ENCODE measurements at places on chromosomes 12 and 14. TPM values are rescaled to one million over a fixed set of nuclear protein-coding genes. Genes with fewer than 3 reads are reported as not detected.

Gene NR2C1
- 57.4 TPM for total RNA-seq

DNA sequence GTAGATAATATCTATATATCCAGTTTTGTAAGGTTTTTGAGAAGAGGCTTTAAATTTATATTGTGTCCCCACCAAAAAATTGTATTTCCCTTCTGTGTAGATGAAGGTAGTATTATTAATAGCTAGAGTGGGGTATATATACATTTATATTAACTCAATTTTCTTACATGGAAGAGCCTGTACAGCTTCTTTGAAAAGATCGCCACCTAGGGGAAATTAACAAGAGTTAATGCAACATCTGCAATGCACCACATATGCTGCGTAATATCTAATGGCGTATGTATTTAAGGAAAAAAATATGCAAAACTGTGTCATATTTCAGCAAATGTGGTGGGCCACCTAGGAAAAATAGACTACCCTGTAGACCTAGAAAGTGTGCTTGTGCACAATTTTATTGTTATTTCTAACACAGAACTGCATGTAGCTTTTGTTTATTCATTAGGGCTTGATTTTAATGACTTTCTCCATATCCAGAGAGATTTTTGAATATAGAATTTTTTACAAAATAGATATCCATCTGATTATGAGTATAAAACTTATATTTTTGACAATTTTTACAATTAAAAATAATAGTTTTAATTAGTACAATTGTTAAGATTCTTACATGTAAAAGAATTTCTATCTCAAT is 14.0 kb downstream of the CCER1 start:
- H3K27ac ChIP-seq = no peak overlapping the region
- no peak for DNase-seq
- no peaks in the 10 kb centered on the region for H3K27me3 ChIP-seq

GRCh38 chr12:132761032-132761920 is at the start of gene ANKLE2:
Gene ANKLE2 (minus strand): TSS chr12:132761832. CDS start chr12:132761798, 34 bp downstream.
- peaks cover 4% of the 10 kb centered on the region for H3K4me1 ChIP-seq
- H3K27ac ChIP-seq = peak within 1 kb of the TSS; percentile 96
- H3K36me3 ChIP-seq = peaks cover 21% of the 10 kb centered on the region
- peak; percentile 77 for DNase-seq
- no peaks in the 10 kb centered on the region for H3K27me3 ChIP-seq

DNA sequence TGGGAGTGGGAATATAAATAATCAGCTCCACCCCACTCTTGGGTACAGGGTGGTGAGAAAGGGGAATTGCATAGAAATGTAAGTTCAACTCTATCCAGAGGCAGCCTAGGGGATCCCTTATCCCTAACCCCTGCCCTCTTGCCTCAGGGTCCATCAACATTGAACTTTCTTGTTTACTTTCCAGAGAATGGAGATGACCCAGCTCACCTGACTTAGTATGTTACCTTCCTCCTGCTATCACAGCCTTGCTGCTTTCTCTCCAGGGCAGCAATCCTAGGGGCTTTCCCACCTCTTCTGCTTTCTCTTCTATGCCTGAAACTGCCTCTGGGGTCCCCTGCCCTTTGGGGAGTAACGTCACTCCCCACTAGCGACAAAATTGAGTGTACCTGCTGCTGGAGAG is 2.7 kb downstream of the LRP1 start:
- no peak overlapping the region for H3K27ac ChIP-seq
- peak overlapping the region; percentile 93 for H3K4me3 ChIP-seq
- peak; percentile 46 for DNase-seq
- H3K27me3 ChIP-seq = no peaks in the 10 kb centered on the region
- no peaks in the 10 kb centered on the region for H3K36me3 ChIP-seq
- H3K4me1 ChIP-seq = peaks cover 12% of the 10 kb centered on the region

Gene DMAC2L
- total RNA-seq = 16.6 TPM

DNA sequence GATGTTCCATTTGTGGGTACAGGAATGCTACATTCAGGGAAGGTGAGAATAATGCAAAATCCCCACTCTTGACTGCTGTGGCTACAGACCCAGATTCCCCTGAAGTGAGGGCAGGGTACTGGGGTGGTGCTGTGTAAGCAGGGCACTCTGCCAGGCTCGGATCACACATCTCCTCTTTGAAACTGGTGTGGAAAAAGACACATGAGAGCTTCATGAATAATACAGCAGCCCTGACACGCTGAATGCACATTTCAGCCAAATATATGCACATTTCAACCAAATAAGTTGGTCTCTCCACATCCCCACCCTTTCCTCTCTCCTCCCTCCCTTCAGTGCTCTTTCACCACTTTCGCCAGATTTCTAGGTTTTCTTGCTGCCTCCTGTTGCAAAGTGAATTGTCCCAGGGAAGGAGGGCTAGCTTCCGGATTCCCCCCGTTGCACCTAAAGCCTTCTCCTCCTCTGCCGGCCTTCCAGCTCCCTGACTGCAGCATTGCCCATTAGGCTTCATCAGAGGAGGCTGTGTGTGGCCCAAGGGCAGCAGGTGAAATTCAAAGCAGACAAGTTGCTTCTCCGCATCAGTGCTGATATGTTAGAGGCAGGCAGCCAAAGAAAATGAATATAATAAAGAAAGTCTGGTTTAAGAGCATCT is 118.2 kb upstream of the TMCC3 start:
- no peaks in the 10 kb centered on the region for H3K4me1 ChIP-seq
- DNase-seq = no peak
- H3K4me3 ChIP-seq = no peak overlapping the region
- H3K36me3 ChIP-seq = no peaks in the 10 kb centered on the region
- no peak overlapping the region for H3K27ac ChIP-seq

GRCh38 chr12:127594351-127594970 is 672.5 kb upstream of the TMEM132C start:
- no peaks in the 10 kb centered on the region for H3K27me3 ChIP-seq
- H3K4me1 ChIP-seq = peaks cover 27% of the 10 kb centered on the region
- no peaks in the 10 kb centered on the region for H3K36me3 ChIP-seq
- peak overlapping the region; percentile 72 for H3K27ac ChIP-seq

- H3K36me3 ChIP-seq = no peaks in the 10 kb centered on the region
- H3K27me3 ChIP-seq = no peaks in the 10 kb centered on the region
- H3K4me1 ChIP-seq = peaks cover 3% of the 10 kb centered on the region
- H3K4me3 ChIP-seq = no peak overlapping the region
These were observed 317.0 kb upstream of the TMPO start for GRCh38 chr12:98198261-98198982.

Gene TAS2R42
- total RNA-seq = not detected

Gene KITLG
- total RNA-seq = 14.3 TPM

GRCh38 chr14:30790827-30791226 is 83.5 kb upstream of the COCH start:
- no peak overlapping the region for H3K4me3 ChIP-seq
- no peak overlapping the region for H3K27ac ChIP-seq
- no peaks in the 10 kb centered on the region for H3K27me3 ChIP-seq
- DNase-seq = no peak
- H3K36me3 ChIP-seq = no peaks in the 10 kb centered on the region

Gene DHRS4
- 18.3 TPM for total RNA-seq

- H3K4me1 ChIP-seq = no peaks in the 10 kb centered on the region
- no peaks in the 10 kb centered on the region for H3K27me3 ChIP-seq
- no peak for DNase-seq
- peak overlapping the region; percentile 7 for H3K27ac ChIP-seq
- H3K4me3 ChIP-seq = no peak overlapping the region
These were observed 1226.0 kb upstream of the SEL1L start for GRCh38 chr14:82759656-82760055.

GRCh38 chr12:76003355-76003638 is 28.3 kb downstream of the PHLDA1 start:
- DNase-seq = no peak
- H3K27me3 ChIP-seq = no peaks in the 10 kb centered on the region
- H3K4me3 ChIP-seq = no peak overlapping the region
- no peaks in the 10 kb centered on the region for H3K4me1 ChIP-seq
- no peaks in the 10 kb centered on the region for H3K36me3 ChIP-seq
- H3K27ac ChIP-seq = no peak overlapping the region

Gene GPR68
- total RNA-seq = 0.25 TPM

DNA sequence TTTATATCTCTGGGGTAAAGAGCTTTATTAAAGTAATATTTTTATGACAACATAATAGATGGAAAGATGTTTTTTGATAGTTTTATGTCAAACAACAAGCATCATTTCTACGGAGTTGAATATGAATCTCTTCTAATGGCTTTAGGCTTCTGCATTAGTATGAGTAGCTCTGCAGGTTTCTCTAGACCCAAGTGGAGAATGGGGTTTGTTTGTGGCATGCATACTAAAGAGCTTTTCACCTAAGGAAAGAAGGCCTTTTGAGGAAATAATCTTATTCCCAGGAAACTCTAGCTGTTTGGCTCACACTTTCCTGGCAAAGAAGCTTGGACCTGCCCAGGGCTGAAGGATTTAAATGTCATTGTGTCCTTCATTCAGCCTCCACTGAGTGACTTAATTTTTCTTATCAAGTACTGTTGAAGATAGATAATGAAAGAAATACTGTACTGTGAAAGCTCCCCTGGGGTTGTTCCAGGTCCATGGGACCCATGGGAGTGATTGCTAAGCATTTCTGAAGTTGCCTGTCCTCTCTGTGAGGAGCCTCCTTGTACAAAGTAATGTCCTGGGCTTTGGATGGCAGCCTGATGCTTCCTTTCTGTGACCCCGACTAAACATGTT is 469.3 kb downstream of the LRIG3 start:
- H3K27ac ChIP-seq = no peak overlapping the region
- H3K4me1 ChIP-seq = no peaks in the 10 kb centered on the region
- no peaks in the 10 kb centered on the region for H3K27me3 ChIP-seq
- no peak for DNase-seq

Gene COX8C
- not detected for total RNA-seq

Data from endodermal cell (in vitro differentiated cells).